CD8-positive, alpha-beta memory T cell (primary cell): ENCODE measurements at places on chromosomes 16 and 17.

- DNase-seq: no peak
Observed at GRCh38 chr16:24149102-24149501, 107.0 kb upstream of the CACNG3 start.

- no peak for DNase-seq
Observed at GRCh38 chr17:18904482-18904881, 46.6 kb downstream of the PRPSAP2 start.

DNA sequence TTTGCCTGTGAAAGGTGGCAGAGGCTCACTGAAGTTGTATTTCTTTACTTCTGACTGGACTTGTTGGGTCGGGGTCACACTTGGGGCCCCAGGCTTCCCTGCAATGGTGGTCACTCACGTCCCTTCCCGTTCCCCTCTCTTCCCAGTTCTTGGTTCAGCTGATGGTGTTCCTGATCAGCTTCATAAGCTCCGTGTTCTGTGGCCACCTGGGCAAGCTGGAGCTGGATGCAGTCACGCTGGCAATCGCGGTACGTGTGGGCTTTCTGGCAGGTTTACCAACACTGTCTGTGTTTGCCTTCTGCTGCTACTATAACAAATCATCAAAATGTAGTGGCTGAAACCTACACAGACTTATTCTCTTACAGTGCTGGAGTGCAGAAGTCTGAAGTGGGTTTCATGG, 8.6 kb downstream of the SLC47A1 start:
- DNase-seq: no peak

DNA sequence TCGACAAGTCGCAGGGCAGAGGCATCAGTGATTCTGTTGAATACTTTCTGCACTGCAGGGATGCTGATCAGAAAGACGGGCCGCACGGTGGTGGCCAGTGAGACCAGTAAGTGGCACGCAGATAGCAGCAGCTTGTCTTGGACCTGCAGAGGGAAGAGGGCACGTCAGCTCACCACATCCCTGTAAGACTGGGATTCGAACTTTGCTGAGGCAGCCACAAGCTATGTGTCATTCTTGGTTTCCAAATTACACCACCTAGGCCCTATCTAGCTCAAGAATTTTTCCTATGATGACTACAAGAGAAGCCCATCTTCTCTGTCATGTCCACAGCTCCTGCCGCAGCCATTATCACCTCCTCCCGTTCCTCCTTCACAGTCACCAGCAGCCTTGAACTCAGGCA, 49.4 kb upstream of the GSG1L start:
- no peak for DNase-seq

DNA sequence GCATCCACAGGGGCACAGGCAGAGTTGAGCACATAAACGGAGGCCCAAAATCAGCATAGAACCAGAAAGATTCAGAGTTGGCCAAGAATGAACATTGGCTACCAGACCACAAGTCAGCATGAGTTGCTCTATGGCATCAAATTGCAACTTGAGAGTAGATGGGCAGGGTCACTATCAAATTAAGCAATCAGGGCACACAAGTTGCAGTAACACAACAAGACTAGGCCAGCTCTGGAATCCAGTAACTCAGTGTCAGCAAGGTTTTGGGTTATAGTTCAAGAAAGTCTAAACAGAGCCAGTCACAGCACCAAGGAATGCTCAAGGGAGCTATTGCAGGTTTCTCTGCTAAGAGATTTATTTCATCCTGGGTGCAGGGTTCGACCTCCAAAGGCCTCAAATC, 12.9 kb downstream of the G6PC1 start:
- DNase-seq: no peak

DNA sequence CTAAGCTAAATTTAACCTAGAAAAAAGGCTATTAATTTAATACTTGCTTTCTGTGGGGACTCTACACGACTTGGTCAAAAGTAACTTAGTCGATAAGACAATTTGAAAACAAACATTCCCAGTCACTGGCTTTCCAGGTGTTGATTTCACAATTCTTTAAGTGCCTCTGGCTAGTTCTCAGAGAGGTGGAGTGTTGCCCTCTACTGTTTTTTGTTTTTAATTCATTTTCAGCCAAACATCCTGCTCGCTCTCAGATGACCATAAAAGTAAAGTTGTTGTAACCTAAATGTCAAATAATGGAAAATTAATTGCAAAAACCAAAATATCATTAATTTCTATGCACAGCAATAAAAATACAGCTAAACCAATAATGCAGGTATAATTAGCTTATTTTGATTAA, 107.1 kb downstream of the MYO1D start:
- no peak for DNase-seq

DNA sequence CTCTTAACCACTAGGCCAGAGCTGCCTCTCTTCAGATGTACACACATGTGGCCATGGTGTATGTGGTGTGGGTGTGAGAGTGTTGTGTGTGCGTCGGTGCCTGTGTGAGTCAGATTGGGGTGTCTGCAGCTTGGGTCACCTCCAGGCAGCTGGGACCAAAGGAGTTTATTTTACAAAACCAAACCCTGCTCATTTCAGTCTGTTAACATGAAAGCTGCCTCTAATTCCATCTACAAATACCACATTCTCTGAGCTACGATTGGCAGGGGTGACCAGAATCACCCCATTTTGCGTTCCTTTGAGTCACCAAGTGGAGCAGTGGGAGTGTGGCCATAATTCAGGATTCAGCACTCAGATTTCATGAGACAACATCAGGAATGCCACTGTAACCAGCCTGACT, 105.3 kb downstream of the IRX5 start:
- DNase-seq: no peak

DNA sequence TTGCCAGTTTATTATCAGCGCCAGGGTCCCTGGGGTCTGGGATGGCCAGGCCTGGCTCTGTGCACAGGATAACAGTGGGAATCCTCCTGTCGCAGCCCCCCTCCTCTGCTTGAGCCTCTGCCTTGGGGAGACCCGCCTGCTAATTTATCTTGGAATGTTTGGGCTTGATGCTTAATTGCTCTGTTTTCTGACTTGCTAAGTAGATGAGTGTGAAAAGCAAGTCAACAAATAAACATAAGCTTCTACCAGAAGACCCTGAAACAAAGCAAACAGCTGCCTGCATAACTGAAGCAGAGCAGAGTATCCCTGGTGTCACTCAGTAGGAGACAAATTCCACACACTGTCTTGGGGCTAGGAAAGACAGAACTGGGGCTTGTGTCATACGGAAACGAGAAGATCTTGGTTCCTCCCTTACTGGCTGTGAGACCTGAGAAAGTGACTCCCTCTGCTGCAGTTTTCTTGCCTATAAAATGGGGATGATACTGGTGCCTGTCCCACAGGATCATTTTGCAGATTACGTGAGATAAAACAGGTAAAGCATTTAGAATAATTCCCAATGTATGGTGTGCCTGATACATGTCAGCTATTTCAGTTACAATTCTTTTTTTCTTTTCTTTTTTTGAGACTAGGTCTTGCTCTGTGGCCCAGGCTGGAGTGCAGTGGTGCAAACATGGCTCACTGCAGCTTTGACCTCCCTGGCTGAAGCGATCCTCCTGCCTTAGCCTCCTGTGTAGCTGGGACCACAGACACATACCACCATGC, 44.8 kb upstream of the IRX3 start:
- no peak for DNase-seq

DNA sequence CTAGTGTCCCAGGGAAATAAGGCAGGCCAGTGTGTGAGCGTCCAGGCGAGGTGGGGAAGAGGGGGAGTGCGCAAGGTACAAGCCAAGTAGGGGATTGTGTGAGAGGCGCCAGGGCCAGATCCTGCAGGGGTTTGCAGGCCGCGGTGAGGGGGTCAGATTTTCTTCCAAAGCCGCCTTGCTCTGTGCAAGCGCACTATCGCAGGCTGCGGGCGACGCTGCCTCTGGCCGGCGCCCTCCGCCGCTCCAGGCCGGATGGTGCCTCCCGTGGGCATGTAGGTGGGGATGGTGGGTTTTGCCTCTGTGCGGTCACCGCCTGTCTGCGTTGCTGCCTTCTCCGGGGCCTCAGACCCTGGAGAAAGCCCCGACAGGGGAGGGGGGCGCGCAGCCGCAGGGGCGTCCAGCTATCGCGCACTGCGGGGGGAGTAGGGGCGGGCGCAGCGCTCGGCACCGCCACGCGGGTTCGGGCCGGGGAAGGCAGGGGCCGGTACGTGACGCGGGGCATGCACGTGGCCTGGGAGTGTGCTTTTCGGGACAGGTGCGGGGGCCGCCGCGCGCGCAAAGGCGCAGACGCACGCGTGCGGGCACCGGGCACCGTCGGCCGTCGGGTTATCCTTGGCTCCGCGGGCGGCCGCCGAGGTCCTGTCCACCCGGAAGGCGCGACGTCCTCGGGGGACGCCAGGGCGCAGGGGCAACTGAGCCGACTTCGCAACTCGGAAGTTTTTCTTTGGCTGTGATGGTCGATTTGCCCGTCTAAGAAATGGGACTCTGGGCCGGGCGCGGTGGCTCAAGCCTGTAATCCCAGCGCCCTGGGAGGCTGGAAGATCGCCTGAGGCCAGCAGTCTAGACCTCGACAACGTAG, 1.1 kb upstream of the HAPSTR1 start:
- peak; percentile 26 for DNase-seq

DNA sequence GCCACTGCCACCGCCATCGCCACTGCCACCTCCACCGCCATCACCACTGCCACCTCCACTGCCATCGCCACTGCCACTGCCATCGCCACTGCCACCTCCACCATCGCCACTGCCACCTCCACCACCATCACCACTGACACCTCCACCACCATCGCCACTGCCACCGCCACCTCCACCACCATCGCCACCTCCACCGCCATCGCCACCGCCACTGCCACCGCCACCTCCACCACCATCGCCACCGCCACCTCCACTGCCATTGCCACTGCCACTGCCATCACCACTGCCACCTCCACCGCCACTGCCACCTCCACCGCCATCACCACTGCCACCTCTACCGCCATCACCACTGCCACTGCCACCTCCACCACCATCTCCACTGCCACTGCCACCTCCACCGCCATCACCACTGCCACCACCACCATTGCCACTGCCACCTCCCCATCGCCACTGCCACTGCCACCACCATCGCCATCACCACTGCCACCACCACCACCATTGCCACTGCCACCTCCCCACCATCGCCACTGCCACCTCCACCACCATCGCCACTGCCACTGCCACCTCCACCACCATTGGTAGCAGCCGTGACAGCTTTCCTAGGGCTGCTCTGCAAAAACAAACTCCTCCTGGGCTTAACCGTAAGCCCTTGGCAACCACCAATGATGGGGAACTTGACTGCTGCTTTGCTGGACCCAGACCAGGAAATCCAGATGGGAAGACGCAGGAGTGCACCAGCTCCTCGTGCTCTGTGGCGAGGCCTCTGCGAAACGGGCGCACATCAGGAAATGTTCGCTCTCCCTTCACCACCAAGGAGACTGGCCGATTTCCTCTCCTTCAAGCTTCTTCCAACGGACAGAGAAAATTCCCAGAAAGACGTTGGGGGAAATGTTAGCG, 147.2 kb downstream of the RBFOX3 start:
- no peak for DNase-seq

- no peak for DNase-seq
Observed at GRCh38 chr16:16158082-16158658, 65.1 kb downstream of the ABCC6 start.

GRCh38 chr17:80374039-80374731, 40.8 kb upstream of the ENDOV start:
- no peak for DNase-seq
